ENCODE measurements at places on chromosomes 12 and 14.

DNA sequence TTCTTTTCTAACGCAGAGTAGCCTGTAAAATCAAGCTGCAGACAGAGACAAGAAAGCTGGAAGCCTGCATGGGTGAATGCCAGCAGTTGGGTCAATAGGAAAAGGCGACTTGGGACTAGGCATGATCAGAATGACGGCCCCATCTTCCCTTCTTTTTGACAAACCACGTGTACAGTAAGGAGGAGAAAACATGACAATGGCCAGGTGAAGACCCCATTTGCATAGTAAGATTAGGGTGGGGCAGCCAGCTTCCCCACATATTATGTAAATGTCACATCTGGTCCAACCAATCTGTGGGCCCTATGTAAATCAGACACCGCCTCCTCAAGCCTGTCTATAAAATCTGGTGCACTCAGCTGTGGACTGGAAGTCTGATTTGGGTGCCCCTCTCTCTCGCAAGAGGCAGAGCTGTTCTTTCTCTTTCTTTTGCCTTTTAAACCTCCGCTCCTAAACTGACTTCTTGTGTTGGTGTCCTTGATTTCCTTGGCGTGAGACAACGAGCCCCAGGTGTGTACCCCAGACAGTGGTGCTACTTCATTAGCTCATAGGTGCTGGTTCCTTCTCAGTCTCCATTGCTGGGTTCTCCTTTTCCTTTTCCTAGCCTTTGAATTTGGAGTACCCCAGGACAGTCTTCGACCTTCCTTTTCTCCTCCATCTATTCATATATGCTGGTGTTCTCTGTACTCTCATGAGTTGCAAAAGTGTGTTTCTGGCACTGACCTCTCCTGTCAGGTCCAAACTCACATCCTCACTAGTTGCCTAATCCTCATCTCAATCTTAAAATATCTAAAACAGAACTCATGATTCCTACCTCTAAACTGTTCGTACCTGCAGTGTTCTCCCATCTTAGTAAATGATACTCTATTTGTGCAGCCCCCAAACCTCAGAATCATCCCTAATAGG lies 9.4 kb upstream of the DHRS7 start:
- no peak for DNase-seq

DNA sequence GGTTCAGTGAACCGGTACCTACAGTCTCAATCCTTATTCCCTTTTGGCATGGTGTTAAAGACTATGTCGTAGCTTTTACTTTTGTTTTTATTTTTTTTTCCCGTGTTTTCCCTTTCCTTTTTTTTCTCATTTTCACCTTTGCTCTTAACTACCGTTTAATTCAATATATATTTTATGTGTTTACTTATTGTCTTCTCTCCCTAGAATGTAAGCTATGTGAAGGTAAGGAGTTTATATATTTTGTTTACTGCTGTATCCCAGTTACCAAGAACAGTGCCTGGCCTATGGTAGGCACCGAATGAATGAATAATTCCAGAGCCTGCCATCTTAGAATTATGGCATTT lies 261 bp upstream of the MLH3 start:
- DNase-seq: no peak

- DNase-seq: no peak
Measured at GRCh38 chr14:66998013-66998412, 191.2 kb upstream of the GARIN2 start.

GRCh38 chr14:52094546-52095271 lies 25.9 kb upstream of the NID2 start:
- no peak for DNase-seq

DNA sequence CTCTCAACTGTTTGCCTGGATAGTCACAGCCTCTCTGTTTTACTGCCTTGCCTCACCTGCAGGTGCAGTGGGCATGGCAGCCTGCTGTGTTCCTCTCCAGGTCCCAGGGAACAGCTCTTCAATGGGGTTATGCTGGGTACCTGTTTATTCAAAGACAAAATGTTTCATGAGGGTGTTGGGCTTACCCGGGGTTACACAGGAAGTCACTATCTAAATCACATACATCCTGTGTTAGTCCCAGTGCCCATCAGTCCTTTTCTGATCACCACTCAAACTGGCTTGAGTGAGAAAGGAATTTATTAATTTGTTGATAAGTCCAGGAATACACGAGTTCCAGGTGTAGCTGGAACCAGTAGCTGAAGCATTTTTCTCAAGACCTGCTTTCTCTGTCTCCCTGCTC lies 1503.6 kb upstream of the TMEM132C start:
- DNase-seq: no peak

GRCh38 chr12:49944046-49944445 lies 6.5 kb upstream of the AQP2 start:
- no peak for DNase-seq

GRCh38 chr12:91513313-91513712 lies 330.7 kb upstream of the DCN start:
- DNase-seq: no peak

DNA sequence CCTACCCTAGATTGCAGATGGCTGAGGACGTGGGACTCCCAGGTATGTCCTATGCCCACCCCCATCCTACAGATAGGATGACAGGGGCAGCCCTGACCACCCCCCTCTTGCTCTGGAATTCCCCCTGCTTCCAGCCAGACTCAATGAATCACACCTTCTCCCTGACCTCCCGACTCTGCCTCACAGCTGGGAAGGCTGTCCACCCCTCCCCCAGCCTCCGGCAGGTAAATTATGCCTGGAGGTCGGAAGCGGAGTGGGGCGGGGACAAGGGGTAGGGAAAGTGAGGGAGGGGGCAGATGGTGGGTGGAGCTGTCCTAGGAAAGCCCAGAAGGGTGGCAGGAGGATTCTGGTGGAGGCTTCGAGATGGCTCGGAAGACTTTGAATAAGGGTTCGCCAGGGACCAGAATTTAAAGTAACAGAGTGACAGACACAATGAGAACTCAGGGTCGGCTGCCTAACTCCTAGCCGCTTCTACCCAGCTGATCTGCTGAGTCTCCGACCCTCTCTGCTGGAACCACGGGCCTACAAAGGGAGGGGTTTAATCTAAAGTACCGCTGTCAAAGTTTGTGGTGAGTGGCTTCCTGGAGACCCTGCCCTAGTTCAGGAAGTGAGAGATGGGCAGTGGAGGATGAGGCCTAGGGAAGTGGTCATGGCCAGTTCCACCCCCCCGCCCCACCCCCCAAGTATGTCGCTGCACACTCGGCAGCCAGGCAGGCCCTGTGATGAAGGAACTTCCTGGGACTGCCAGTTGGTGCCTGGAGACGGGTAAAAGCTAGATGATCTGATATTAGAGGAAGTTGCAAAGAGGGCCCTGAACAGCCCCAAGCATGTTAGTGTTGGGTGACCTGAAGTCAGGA lies 4.2 kb downstream of the PLEKHG3 start:
- peak; percentile 81 for DNase-seq

- no peak for DNase-seq
Measured at GRCh38 chr12:113200021-113200797, 14.7 kb downstream of the RITA1 start.

DNA sequence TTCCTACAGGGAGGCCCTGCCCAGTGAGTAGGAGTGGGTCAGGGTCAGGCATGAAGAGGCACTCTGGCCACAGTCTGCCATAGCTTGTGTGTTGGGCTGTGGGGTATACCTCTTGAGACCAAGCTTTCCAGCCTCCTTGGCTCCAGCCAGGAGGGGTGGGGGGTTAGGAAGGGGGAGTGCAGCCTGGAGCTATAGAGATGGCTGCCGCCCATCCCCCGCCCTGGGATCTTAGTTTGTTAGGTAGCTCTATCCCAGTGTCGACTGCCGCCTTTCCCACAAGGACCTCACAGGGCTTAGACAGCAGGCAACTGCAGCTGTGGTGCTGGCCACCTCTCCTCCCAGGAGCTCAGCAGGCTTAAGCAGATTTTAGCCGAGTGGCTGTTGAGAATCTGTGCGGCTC lies 216.4 kb downstream of the PLCZ1 start:
- no peak for DNase-seq

DNA sequence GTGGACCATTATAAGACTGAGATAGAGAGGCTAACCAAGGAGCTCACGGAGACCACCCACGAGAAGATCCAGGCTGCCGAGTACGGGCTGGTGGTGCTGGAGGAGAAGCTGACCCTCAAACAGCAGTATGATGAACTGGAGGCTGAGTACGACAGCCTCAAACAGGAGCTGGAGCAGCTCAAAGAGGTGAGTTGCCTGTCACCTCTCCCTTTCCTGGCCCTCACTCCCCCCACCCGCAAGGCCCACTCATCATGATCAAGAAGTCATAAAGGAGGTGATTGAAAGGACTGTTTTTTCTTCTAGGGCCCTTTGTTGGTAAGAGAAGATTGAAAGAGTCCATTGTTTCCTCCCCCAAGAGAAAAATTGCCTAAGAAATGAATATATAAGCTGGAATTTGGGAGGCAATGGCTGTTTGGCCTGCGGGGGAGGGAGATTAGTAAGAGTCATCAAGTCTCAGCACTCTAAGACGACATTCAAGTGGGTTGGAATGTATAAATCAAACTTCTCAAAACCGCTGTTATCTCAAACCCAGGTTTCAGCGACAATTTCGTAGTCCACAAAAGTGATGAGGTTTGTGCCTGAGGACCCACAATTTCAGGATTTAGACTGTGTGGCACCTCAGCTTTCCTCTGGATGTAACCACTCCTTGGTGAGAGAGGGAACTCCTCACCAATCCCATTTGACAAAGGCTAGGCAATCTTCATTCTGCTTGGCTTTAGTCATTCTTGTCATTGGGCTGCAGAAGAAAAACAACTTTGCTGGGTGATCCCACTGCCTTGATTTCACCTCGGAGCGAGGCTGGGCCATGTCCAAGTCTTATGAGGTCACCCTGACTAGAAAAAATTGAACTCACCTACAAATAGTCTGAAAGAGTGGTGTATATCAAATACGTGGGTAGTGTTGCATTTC lies 966 bp downstream of the BICD1 start:
- DNase-seq: no peak

DNA sequence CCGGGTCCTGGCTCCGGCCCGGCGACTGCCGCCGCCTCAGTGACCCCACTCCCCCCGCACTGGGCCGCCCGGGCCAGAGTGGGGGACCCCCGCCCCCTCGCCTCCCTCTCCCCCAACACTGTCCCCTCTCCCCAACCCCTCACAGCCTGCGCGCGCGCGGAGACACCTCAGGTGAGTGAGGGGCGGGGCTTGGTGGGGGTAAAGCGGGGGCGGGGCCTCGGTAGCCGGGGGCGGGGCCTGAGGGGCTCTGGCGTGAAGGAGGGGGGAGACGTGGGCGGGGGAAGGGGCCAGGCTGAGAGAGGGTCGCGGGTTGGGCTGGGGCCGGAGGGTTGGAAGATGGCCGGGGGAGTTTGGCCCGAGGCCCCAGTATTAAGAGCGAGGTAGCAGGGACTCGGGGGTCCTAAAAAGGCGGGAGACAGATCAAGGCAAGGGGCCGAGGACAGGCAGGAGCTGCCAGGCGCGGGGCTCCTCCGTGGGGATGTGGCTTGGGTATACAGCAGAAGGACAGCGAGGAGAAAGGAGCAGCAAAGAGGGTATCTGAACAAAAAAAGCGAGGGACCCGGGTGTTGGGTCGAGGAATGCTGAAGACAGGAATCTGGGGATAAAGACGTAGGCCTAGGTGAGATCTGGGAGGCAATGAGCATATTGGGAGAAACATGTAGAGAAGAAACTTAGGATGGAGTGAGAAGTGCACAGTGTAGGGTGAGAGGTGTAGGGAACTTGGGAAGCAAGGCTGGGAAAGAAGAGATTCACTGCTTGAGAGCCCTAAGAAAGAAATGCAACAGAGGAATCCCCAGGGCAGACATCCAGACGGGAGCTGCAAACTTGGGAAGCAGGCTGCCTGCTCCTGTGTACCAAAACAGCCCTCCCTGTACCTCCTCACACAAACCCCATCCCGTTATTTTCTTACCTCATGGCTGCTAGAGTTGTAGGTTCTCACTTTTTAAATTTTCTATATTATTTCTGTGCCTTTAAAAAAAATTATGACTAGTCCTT lies 10.8 kb downstream of the SUOX start:
- no peak for DNase-seq

GRCh38 chr12:99911967-99912366 lies 72.8 kb downstream of the ANKS1B start:
- no peak for DNase-seq

DNA sequence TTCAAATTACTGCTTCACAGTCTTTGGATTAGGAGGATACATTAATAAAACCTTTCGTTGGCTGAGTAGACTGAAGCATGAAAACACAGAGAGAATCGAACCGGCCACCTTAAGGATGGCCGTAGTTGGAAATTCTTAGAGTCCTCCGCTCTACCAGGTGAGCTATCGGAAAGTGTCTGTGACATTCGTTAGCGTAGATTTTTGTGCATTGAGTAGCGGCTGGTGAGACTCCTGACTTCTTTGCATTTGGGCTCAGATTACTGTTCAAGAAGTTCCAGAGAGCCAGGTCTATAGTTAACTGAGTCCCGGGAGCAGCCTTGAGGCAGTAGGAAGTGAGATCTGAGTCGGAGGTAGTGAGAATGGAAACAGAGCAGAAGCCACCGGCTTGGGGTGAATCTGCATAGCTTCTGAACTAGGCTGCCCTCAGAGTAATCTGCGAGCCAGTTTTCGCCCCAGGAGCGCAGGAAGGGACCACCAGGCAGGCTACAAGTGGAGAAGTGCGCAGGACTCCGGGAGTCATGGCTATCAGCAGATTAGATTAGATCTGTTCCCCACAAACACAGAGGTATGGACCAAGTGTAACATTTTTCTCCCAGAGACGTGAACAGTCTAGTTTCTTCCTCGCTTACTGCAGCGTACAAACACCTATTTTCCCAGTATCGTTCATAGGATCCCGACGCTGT lies 11.0 kb downstream of the OR6S1 start:
- DNase-seq: peak; percentile 88

DNA sequence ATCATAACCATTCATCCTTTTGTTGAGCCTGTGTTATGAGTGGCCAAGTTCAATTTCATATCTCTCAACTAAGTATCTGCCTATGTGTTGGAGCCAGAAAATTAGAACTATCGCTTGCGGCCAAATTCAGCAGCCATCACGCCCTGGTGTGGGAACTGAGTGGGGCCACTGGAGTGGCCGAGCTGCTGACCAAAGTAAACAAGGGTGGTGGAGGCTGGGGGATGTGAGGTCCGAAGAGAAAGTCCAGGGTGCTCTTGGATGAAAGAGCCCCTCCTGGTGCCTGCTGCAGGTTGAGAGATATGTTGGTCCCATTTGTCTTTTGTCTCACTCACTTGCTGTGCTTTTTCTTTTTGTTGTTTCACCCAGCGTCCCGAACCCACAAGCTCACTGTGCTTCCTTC lies 14.9 kb downstream of the ADGRD1 start:
- DNase-seq: no peak
